ENCODE measurements at places on chromosomes 3 and 15. TPM values are rescaled to one million over a fixed set of nuclear protein-coding genes. Genes with fewer than 3 reads are reported as not detected.

The ZNF501 gene
- total RNA-seq, result 2.6 TPM

The IQCH gene
- 1.6 TPM for total RNA-seq

The SLC9C1 gene
- not detected for total RNA-seq

The UPK1B gene
- total RNA-seq, result not detected

The ULK4 gene
- 9.5 TPM for total RNA-seq

The COMMD2 gene
- 34.4 TPM for total RNA-seq

The SLC2A2 gene
- not detected for total RNA-seq

The ACTL6A gene
- 102 TPM for total RNA-seq

The NOX5 gene
- total RNA-seq, result not detected

The TRIM42 gene
- not detected for total RNA-seq

The NANOGP8 gene
- total RNA-seq, result not detected

The TMEM108 gene
- not detected for total RNA-seq

The MYL3 gene
- total RNA-seq, result not detected

The OR5H2 gene
- not detected for total RNA-seq

The PPIP5K1 gene
- 38.6 TPM for total RNA-seq

Measured in activated CD4-positive, alpha-beta memory T cell treated with anti-CD3 and anti-CD28 coated beads for 36 hours (primary cell).